Uterus (tissue), 4 donors: ENCODE measurements at places on chromosomes 5 and 9.

- no peak for DNase-seq
Measured at GRCh38 chr5:114362977-114363761, 1.3 kb downstream of the KCNN2 start.

DNA sequence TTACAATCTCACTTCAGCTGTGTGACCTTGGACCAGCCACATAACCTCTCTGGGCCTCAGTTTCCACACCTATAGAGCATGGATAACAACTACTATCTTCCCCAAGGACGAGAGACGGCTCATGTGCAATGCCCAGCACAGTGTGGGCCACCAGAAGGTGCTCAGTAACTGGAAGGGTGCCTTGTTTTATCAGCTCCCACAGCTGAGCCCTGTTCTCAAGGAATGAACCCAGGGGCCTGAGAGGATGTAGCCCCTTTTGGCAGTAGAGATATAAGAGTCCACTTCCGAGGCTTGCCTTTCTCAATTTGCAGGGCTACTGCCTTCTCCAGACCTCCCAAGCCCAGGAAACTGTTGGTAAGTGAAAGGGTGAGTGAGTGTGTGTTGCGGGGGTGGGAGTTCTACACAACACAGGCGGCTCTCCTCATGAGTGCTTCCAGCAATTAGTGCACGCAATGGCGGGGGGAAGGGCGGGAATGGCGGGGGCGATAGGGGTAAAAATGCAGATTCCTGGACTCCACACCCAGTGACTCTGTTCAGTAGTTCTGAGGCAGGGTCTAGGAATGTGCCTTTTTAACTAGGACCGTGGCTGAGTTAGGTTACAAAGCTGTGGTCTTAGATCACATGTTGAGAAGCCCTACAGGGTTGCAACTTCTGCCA lies 185.1 kb downstream of the FSTL4 start:
- DNase-seq, result no peak

DNA sequence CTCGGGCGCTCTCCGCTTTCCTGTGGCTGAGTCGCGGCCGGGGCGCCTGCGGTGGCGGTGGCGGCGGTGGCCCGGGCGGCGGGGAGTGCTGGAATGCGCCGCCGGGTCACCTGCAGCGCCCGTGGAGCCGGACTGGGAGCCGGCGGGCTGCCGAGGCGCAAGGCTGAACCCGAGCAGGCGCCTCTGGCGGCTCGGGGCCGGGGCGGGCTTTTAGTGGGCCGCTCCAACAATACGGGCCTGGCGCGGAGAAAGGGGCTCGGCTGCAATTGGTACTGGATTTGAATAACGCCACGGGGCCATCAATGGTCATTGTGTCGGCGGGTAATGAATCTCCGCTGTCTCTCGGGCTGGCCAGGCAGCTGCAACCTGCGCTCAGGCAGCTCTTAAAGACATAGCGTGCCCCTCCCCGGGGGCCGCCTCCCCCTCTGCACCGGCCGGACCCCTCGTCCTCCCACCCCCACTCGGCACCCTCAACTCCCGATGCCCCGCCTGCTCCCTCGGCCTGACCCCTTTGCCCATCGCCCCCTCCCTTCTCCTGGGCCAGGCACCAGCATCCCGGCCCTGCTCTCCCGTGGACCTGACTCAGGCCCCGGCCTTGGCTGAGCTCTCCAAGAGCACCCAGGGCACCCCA lies 22.1 kb downstream of the URM1 start:
- DNase-seq, result no peak

DNA sequence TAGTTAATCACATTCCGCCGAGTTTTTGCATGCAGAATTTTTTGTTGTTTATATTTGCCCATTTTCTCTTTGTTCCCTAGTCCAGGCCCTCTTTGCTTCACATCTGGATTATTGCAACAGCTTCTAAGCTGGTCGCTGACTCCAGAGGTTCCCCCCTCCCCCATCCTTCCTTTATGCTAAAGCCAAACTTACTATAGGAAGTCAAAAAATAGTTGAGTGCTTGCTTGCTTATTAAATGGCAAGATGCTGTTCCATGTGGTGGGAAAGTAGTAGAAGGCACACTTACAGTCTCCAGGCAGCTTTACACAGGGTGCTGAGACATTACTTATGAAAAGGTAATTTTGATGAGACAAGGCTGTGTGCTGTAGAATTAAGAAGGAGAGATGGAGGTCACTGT lies 1.3 kb downstream of the ZBTB34 start:
- DNase-seq, result no peak

- no peak for DNase-seq
Measured at GRCh38 chr9:113474360-113475028, 11.0 kb downstream of the RGS3 start.

DNA sequence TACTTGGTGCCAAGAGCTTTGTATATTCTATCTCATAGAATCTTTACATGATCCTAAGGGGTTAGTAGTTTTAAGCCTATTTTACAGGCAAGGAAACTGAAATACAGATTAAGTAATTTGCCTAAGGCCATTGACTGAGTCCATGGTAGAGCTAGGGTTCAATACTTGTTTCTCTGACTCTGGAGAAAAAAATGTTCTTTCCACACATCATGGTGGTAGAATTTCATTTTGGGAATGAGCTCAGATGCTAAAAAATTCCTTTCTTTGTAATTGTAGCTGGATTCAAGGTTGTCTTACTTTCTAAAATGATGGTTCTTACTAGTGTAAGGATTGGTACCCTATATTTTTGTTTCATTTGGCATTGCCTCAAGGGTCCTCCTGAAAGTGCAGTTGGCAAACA lies 86.0 kb downstream of the ANKRD55 start:
- no peak for DNase-seq

GRCh38 chr9:126448865-126449577 lies 122.4 kb downstream of the MVB12B start:
- DNase-seq, result no peak

DNA sequence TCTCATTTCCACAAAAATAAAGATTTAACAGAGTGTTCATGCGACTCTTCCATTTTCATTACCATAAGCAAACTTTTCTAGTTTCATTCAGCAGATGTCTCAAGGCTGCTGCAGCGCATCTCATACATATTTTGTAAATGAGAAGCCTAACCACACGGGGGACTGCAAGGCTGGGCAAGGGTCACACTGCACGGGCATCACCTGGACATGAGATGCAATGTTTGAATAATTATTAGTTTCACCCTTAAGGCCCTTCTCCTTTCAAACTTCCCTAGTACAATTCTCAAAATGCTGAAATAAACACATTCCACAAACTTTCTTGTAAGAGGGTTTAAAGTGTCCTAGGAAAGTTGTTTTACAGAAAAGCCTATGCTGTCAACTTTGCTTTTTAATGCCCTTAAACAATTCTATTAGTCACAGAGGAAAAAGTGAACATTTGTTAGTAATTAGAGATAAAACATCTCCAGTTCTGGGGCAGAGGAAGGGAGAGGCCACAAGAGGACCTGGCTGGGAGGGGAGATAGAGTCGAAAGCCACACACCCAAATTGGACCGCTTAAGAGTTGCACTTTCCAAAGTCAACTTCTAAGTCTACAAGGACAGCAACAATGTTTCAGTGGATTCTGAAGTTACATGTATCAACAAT lies 1.3 kb downstream of the DENND1A start:
- no peak for DNase-seq

DNA sequence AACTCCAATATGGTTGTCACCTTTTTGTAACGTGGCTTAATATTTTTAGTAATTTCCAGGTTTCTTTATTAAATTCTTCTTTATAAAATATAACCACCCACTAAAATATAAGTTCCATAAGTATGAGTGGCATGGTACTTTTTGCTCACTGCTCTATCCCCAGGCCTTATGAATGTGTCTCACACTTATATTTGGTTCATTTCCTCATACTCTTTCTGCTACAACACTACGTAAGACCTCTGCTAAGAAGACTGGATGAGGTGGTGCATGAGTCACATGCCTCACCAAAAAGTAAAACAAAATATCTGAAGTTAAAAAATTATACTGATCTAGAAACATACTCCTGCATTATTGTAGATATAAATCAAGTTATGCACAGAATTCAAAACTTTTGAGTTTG lies 400.9 kb downstream of the HCN1 start:
- no peak for DNase-seq

DNA sequence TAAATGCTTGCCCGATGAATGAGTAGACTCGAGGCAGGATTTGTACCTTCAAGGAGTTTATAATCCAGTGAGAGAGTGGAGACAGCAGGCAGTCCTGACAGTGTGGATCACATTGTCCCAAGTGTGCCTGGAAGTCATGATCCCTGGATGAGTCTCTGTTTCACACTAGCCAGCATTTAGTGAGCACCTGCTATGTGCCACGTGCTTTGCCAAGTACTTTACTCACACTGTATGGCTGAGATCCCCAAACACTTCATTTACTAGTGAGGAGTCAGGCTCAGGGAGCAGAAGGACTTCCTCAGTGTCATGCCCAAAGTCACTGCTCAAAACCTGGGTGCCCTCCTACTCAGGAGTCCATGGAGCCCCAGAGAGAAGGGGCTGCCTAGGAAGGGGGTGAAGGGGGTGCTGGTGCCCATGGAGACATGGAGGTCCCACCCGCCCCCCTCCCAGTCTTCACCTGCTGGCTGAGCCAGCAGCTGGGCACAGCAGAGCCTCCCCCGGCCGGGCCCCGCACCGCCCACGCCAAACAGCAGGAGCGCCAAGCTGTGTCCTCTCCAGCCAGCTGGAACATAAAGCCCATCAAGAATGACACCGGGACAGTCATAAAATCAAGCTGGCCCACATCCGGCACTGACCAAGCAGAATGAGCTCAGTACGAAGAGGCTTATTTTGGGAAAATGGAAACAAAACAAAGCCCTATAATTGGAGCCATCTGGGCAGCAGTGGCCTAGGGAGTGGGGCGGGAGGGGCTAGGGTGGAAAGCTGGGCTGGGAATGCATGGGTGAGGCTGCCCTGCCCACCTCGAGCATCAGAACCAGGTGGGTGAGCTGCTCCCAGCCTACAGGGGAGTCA lies 10.6 kb downstream of the LAMC3 start:
- DNase-seq, result no peak

DNA sequence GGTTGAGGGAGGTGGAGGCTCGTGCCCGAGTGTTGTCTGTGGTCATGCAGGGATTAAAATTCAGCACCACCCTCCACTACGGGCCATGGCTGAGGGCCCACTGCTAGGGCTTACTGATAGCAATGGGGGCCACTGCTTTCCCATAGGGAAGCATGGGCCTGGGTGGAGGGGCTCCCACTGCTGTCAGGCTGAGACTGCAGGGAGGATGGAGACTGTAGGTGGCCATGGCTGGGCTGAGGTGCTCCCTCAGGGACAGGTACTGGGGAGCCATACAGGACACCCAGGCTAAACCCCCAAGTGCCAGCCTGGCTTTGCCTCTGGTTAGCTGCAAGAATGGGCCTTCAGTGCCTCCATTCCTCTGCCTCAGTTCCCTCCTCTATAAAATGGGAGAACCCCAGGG lies 26.1 kb downstream of the FAM163B start:
- DNase-seq, result no peak

GRCh38 chr5:60274747-60275146 lies 381.2 kb upstream of the PDE4D start:
- no peak for DNase-seq

DNA sequence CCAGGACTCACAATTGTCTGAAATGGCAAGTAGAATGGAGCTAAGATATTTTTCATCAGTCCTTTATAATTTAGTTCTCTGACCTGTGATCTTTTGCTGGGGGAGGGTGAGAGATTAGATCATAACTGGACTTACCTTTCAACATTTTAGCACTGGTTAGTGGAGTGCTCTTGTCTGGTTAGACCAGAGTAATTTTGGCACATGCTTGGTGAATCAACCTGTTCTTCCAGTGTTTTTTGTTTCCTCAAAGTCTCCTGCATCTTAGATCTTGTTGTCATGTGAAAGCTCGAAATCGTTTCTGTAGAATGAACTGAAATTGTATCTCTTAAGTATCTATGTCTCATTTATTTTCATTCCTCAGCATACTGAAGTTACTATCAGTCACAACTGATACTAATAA lies 122.4 kb downstream of the TLE4 start:
- DNase-seq, result no peak

DNA sequence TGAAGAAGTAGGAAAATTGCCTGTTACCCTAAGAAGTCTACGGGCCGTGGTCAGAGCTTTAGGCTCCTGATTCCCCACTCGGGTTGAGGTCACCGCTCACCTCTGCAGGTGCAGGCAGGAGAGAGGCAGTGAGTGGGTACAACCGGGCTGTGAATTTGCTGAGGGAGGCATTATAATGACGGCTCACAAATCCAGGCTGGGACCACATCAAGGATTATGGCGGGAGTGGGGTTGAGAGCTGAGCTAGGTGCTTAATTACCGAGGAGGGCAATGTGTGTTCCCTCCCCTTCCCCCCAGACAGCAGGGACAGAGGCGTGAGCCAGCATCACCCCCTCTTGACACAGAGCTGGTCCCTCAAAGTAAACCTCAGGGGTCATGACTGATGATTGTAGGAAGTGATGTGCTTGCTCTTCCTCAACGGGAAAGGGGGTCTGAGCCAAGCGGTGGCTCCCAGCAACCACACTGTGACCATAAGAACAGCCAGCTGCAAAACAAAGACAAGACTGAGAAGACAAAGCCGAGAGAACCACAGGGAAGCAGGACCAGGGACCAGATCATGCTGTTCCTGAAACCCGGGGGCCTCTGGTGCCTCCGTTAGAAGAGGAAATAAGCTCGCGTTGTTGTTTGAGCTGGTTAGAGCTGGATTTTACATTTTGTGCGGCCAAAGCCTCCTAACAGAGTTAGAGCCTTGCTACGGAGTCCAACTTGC lies 77.7 kb downstream of the OLFM1 start:
- DNase-seq, result no peak

- no peak for DNase-seq
Measured at GRCh38 chr9:114413861-114414301, 26.1 kb upstream of the AKNA start.

DNA sequence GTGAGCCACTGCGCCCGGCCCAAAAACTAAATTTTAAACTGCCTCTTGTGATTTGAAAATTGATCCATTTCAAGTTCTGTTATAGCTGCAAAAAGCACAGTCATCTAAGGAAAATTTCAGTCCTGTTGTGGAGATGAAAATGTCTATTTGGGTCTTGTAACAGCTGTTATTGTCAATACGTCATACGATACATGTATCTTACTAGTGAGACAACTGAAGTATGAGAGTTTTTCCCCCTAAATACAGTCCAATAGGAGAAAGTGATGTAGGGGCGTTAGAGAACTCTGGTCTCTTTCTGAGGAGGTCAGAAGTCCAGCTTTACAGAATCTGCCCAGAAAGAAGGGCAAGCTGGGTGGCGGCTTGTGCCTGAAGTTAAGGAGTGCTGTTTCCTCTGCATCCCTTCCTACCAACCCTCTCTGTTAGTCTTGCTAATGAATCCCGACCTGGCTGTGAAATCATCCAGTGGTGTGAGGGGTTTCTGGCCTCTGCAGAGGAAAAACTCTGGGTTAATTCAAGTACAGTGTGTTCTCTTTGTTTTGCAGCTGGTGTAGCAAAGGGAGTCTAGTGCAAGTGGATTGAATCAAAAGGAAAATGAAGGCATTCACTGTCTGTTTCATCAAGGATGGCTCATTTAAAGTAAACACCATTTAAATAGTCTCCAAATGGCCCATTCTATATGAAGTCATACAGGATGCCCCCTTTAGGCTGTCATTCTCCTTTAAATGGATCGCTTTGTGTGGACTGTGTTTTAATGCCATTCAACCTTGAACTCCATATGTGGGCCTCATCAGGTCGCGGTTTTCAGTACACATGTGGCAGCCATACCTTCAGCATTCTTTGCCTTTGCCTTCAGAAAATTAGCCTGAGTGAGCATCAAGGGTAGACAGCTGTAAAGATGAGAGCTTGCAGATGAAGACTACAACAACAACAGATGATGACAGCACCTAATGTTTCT lies 59.0 kb downstream of the AOPEP start:
- DNase-seq, result no peak
